Esophagus muscularis mucosa (tissue), 4 donors: ENCODE measurements at places on chromosomes 7 and 10. TPM values are rescaled to one million over a fixed set of nuclear protein-coding genes. Genes with fewer than 3 reads are reported as not detected.

- no peak for DNase-seq
Observed at GRCh38 chr7:1463676-1464223, 4.5 kb upstream of the MICALL2 start.

DNA sequence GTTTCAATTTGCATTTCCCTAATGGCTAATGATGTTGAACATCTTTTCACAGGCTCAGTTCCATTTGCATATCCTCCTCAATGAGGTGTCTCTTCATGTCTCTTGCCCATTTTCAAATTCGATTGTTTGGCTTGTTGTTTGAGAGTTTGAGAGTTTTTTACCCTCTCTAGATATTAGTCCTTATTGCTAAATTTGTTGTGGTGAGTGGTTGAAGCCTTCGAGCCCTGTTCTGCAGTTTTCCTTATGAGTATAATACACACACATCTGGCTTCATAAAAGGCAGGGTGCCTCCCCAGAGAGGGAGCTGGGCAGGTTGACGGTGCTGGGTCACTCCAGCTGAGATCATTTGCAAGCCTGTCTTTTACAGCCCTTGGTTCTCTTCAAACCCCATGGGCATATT, 65.1 kb downstream of the RGS10 start:
- no peak for DNase-seq

DNA sequence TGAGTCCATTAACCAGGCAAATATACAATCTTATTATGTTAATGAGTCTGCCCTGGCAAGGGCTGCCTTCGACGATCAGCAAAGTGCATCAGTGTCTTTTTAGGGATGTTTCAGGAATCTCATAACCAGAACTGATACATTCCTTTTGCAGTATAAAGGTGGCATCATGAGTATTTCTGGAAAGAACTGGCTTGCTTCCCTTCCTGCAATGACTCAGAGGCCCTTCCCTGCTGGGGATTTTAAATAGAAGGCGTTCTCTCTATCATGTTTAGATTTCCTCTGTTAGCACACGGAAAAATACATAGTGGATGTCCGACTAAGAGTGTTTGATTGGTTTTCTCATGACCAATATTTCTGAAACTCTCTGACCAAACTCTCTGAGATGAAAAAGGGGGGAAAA, 1.8 kb downstream of the NPS start:
- DNase-seq, result peak; percentile 77

The SPDYE16 gene
- total RNA-seq, result not detected

The SPDYE9 gene
- not detected for total RNA-seq

The HOXA9 gene
- total RNA-seq, result not detected

DNA sequence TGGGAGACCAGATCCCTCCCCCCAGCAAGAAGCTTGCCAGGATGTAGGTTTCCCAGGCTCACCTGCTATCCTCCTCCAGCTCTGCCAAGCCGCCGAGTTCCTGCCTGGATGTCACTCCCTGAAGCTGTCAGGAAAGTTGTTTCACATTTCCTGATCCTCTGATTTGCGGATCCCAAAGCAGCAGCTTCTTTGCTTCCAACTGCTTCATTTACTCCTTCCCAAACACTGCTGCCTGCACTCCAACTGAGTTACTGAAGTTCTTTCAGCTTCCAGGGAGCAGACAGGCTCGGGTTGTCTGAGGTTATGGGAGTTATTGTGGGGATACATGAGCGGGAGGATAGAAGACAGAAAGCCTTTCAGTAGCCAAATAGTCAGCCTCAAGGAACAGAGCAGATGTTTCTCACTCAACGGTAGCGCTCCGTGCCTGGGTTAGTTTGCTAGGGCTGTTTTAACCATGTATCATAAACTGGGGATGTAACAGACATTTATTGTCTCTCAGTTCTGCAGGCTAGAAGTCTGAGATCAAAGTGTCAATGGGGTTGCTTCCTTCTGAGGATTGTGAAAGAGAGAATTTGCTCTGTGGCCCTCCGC, 516.0 kb downstream of the REEP3 start:
- no peak for DNase-seq

- no peak for DNase-seq
Observed at GRCh38 chr7:94344826-94345225, 49.9 kb upstream of the COL1A2 start.

- peak; percentile 26 for DNase-seq
Observed at GRCh38 chr10:43885842-43886241, 237.2 kb upstream of the ZNF32 start.

The C10orf143 gene
- total RNA-seq, result 5.0 TPM
